ENCODE measurements at places on chromosomes 6 and 20.
A peak's percentile ranks its signal among the peaks of the same experiment; 100 is the strongest.

DNA sequence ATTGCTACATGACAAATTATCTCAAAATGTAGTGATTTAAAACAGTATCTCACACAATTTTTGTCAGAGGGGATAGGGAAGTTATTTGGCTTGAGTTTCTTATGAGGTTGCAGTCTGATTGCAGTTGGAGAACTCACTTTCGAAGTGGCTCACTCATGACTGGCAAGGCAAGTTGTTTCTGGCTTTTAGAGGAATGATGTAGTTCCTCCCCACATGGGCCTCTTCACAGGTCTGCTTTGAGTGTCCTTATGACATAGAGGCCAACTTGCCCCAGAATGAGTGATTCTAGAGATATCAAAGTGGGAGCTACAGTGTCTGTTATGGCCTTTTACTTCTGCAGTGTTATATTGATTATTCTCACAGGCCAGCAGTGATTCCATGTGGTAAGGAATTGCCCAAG, 6.1 kb downstream of the DOP1A start:
- no peak for DNase-seq

DNA sequence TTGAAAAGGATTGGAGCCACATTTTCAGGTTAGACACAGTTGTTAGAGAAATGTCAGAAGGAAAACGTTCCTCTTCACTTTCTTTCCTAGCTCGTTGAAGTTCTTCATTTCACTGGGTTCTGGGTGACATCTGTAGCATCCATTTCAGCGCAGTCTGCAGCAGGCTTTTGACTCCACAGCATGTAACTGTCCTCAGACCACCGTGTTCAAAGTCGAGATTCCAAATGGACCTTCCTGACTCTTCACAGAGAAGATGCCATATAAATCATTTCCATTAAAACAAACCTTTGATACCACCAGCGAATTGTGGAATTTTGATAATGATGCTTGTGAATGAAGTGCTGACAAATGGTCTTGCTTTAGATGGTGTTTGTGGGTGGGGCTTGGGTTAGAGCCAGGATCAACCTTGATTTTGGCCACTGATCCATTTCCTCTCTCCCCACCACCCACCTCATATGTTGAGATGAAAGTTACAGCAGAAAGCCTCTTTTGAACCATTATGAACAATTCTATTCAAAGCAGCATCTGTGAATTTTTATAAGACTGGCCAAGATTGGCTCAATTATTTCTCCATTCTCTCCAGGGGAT, 185.3 kb upstream of the PREP start:
- DNase-seq, result no peak

- DNase-seq, result no peak
Observed at GRCh38 chr6:14720411-14721102, 525.3 kb upstream of the JARID2 start.

DNA sequence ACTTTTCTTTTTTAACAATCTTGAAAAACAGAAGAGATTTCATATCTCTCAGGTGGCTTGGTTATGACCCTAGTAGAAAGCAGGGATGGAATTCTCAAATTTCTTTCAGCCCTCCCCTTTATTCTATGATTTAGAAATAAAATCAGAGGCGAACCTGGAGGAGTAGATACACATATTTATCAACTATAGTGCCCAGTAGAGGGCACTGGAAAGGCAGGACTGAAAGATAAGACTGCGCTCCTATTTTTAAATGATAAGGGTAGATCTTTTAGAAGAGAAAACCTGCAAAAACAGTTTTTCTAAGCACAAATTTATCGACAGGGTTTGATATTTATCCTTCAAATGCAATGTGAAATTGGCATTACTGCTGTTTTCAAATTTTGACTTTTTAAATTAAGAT, 1296.6 kb downstream of the EPHA7 start:
- DNase-seq, result peak; percentile 3

DNA sequence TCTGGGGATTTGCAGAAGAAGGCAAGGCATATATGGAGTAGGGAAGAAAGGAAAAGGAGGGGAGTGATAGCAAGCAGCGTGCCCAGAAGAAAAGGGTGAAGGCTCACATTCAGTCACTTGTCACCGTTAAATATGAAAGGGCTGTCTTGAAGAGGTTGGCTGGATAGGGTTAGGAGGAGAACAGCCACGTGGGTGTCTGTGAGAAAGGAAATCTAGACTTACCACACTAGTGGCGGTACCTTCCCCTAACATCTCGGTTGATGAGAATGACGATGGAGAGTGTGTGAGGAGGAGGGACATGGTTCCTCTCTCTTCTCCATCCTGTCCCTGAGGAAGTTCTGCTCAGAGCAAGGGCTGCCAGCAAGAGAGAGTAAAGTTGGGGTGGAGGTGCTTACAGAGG, 74.3 kb upstream of the CCN6 start:
- no peak for DNase-seq

DNA sequence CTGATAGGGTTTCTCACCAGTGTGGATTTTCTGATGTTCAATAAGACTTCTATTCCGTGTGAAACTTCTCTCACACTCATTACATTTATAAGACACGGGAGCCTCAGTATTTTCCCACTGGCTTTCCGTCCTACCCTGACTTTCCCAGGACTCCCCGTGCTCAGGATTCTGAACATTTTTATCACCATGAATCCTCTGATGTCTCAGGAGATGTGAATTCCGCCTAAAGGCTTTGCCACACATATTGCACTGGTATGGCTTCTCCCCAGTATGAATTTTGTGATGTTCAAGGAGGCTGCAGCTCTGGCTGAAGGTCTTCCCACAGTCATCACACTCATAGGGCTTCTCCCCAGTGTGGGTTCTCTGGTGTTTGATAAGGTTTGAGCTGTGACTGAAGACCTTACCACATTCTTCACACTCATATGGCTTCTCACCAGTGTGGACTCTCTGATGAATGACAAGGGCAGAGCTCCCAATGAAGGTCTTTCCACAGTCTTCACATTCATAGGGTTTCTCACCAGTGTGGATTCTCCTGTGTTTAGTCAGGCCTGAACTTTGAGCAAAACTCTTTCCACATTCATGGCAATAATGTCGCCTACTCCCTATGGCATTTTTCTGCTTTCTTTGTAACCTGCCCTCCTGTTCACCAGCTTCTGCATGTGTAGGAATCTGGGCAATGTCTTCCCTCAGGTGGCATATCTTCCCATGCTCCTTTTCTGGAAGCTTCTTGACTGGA, 6.7 kb downstream of the ZKSCAN4 start:
- no peak for DNase-seq

GRCh38 chr20:49880177-49880576, 35.2 kb downstream of the SPATA2 start:
- DNase-seq, result no peak

DNA sequence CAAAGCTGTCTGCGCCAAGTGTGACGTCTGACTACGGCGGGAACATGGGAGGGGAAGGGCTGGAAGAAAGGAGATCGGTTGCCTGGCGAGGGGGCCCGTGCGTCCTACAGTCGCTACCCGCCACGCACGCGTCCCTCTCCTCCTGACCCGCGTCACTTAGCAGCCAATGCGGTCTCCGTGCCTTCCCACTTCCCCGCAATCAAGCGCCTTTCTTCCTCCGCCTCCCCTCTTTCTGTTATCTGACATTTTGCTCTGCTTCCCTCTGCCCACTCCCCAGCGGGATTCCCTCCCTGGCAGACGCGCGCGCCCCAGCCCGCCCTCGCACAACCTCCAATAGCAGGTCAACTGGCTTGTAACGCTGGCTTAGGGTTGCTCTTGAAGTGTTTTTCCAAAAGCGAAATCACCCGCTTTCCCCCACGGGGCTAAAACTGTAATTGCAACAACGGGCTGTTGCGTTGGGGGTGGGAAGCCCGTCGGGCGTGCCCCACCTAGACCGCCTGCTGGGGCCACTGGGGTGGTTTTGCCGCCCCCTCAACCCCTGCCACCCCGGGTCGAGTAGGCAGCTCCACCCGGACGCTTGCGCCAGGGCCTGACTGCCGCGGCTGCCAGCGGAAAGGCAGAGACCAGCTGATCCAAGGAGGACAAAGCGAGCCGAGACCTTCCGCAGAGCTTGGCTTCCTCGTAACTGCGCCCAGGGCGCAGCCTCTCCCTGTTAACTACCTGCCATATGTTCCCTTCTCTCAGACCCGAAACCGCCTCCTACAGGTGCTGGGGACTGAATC, 6.2 kb upstream of the SOX4 start:
- DNase-seq, result peak; percentile 65

DNA sequence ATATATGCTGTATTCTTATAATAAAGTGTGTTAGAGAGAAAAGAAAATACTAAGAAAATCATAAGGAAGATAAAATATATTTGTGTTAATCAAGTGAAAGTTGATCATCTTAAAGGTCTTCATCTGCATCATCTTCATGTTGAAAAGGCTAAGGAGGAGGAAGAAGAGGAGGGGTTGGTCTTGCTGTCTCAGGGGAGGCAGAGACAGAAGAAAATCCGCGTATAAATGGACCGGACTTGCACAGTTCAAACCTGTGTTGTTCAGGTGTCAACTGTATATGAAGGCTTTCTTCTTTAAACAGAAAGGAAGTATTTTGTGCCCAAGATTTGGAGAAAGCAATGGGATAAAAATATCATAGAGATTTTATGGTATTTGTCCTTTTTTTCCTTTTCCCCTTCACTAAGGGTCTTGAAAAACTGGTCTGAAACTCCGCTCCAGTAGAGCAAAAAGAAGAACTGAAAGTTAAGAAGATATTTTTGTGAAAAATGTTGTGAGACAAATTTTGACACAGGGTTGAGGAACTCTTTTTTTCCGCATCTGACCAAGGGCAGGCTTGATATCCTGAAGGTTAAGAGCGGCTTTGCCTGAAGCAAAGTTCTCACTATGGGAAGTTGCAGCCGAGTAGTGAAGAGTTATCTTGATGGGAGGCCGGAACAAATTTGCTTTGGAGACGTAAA, 350.7 kb downstream of the LAMA2 start:
- DNase-seq, result no peak

DNA sequence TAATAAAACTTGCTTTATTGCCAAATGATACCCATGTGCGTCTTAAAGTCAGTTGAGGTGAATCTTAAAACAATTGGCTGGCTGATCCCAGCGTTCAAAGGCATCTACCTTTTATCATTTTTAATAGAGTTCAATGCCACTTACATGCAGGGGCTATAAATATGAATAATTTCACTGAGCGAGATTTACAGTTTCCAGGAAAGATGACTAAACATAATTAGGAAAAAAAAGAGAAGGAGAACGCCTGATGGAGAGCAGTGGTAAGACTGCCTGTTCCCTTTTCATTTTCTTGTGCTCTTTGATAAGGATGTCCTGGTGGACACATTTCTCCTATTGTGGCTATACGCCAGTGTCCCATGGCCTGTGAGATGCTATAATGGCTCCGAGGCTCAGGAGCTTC, 139.9 kb upstream of the SLC22A23 start:
- DNase-seq, result no peak

- DNase-seq, result no peak
Observed at GRCh38 chr6:111777357-111777756, 95.9 kb downstream of the FYN start.

DNA sequence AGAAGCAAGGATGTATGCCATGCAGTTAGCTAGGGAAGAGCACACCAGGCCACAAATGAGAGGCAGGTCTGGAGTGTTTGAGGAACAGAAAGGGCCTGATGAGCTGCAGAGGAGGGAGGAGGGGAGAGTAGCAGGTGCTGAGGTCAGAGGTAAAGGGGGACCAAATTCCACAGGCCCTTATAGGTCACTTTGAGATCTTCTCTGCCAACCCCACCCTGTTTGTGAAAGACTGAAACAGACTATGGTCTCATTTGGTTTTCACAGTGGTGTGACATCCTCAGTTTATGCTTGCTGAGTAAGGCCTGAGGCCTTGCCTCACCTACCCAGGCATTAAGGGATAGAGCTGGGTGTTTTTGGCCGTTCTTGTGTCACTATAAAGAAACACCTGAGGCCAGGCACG, 187.7 kb upstream of the MYLIP start:
- DNase-seq, result no peak

GRCh38 chr6:38634518-38634917, 5.2 kb downstream of the BTBD9 start:
- no peak for DNase-seq

DNA sequence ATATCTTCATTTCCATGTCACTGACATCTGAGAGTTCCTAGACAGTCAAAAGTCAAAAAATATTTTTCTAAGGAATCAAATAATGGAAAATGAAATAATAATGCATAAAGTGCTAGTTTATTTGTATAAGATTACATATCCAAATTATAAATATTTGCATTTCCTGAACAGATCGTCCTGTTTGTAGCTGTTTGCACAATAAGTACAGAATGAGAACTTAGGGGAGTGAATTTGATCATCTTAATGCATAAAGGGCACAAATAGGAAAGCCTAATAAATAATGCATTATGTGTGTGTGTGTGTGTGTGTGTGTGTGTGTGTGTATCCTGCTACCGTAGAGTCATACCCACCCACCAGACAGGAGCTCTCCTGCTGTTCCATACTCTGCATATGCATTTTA, 521.0 kb upstream of the EPHA7 start:
- no peak for DNase-seq

- DNase-seq, result no peak
Observed at GRCh38 chr6:34556031-34556471, at the start of gene SPDEF. SPDEF (minus strand) TSS chr6:34556329; CDS start chr6:34544455, 11,874 bp downstream.

GRCh38 chr6:70110126-70111022, 192.5 kb downstream of the COL9A1 start:
- peak; percentile 67 for DNase-seq

DNA sequence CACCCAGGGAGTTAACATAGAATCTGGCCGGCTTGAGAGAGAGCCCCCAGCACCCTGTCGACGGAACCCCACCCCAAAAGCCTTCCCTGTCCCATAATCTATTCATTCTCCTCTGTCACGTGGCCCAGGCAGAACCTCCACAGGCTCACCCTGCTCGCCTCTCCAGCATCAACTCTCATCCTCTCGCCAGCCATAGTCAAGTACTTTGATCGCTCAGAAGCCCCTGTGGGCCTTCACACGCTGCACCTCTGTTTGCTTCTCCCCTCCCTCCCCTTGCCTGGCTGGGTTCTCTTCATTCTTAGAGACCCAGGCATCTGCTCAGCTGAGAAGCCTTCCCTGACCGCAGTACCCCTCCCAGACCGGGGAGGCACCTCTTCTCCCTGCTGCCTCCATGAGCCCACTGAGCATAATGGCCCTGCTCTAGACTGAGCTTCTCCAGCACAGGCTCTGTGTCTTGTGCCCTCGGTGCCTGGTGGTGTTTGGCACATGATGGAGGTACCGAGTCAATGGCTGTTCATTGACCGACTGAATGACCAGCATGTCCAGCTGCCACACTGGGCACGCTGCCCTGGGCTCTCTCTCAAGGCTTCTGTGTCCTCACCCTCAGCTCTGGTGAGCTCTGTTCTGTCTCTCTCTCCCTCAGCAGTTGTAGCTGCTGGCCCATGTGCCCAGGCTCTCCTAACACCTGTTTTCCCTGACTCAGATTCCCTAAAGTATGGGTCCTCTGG, 33.7 kb downstream of the PKIG start:
- no peak for DNase-seq

DNA sequence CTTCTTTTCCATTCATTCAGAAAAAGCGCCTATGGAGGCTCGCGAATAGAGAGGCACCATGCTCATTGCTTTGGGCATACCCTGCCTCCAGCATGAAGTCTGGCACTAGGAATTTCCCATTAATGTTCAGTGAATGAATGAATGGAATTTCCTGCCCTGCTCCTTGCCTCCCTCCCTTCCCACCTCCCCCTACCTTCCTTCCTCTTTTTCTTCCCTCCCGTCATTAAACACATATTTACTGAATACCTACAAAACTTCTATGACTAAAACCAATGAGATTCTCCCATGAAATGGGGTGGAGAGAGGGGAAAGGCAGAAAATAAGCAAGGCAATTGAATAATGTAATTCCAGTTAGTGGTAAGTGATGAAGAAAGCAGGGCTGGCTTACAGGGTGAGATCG, 213.8 kb upstream of the AGPAT4 start:
- peak; percentile 25 for DNase-seq

GRCh38 chr6:4466261-4466660, 309.9 kb upstream of the CDYL start:
- DNase-seq, result no peak

Data from fibroblast of skin of right quadriceps (primary cell).